NCI-H1436 (cell line): ENCODE measurements at places on chromosomes 7 and 10.

DNA sequence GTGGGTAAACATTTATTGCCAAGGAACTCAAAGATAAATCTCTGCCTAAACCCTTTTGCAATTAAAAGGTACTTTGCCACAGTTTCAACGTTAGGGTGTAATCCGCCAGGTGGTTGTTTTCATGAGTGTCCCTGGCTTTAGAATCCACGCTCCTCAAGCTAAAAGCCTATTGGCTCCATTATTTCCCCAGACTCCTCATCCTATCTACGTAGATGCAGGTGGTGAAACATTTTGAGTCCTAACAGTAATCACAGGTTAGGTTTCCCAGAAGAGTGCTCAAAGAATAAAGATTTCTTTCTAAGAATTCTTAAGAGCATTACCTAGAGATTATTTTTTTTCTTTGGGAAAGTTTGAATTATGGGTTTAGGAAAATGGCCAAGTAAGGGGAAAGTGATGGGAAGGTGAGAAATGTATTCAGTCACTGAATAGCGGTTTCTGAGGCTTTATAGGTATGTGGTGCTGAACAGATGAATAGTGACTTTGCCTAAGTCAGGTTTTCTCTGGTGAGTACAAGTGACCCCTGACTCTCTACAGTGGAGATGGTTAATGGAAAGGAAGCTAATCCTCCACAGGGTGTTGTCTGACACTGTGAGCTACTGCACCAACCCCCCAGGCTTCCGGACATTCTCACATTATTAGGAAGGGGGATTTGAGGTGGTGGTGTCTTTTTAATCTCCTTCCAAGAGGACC lies 60.2 kb downstream of the NRP1 start:
- no peak for DNase-seq

DNA sequence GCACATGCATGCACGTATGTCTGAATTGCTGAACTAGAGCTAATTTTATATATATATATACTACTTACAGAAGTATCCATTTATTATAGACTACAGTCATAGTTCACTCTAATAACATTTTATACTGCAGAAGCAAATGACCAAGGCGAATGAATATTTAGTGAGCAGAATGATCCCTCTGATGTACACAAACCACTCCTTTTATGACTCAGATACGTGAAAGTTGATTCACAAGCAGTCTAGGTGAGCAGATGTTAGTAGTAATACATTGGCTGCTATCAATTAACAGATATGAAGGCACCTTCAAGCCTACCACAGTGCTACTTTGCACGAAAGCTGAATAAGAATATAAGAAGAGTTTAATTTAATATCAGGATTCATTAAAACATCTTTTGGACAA lies 10.4 kb downstream of the GPAM start:
- DNase-seq: no peak

GRCh38 chr10:114336823-114337509 lies 67.3 kb downstream of the AFAP1L2 start:
- DNase-seq: no peak

DNA sequence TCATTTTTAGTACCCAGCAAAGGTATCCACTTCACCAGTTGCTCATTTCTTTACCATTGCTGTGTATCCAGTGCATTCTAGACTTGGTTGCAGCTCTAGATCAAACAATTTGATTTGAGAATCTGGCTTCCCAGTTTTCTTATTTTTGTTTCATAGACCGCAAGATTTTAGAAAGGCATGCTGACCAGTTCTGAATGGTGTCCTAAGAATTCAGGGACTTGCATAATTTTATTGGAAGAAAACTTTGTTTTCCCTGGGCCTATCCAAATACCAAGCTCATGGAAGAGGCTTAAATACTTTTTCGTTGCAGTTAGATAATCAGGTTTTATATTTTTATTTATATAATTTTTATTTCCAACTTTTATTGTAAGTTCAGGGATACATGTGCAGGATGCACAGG lies 58.3 kb downstream of the BICC1 start:
- no peak for DNase-seq

DNA sequence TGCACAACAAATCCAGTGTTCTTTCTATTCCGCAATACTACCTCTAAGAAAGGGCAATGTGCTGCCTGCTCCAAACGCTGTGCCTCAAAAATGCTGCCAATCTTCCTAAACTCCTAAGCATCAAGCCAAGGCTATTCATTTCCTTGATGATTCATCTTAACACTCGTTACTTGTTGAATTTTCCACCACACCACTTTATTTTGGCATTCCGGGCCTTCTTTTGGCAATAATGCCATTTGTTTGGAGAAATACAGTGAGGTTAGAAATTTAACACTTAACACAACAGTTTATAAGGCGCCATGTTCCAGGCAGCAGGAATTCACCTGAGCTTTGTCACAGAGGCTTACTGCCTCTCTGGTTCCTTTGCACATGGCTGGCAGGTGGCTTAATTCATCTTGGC lies 82.6 kb upstream of the ABCB5 start:
- no peak for DNase-seq

GRCh38 chr7:149075286-149075685 lies 15.2 kb downstream of the ZNF786 start:
- no peak for DNase-seq

GRCh38 chr7:5495581-5496375 lies 72.1 kb upstream of the TNRC18 start:
- DNase-seq: no peak

- peak; percentile 32 for DNase-seq
These were observed 204.6 kb downstream of the ARHGAP21 start for GRCh38 chr10:24518981-24519597.

GRCh38 chr10:97547962-97548361 lies 24.6 kb upstream of the ANKRD2 start:
- no peak for DNase-seq

GRCh38 chr7:143360788-143361551 lies 1.5 kb downstream of the FAM131B start:
- DNase-seq: no peak

DNA sequence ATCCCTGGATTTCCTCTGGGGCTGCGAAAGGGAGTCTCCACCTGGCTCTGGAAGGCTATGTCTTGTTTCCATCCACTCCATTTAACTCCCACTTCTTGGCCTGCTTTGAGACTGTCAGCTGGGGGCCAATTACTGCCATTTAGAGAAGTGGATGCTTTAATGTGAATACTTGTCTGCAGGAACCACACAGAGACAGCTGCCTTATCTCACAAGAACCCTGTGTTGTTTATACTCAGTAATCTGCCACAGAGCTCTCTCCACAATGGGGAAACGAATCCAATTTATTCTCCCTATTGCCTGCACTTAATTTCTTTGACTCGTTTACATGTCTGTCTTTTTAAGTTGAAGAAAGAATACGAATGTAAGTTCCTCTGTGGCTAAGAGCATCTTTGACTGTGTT lies 787.0 kb upstream of the C7orf33 start:
- peak; percentile 45 for DNase-seq

DNA sequence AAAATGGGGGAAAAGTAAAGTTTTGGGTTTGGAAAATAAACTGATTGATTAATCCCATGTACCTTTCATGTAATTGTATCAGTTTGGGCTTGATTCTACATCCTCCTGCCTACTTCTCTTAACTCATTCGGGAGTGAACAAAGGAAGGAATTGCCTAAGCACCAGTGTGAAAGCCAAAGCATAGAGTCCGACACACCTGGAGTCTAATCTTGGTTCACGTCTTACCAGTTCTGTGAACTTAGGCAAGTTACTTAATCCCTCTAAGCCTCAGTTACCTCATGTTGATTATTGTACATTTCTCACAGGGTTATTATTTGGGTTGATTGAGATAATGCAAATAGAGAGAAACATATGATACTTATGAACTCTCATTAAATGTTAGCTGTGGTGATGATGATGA lies 41.1 kb upstream of the PRPS1L1 start:
- no peak for DNase-seq

DNA sequence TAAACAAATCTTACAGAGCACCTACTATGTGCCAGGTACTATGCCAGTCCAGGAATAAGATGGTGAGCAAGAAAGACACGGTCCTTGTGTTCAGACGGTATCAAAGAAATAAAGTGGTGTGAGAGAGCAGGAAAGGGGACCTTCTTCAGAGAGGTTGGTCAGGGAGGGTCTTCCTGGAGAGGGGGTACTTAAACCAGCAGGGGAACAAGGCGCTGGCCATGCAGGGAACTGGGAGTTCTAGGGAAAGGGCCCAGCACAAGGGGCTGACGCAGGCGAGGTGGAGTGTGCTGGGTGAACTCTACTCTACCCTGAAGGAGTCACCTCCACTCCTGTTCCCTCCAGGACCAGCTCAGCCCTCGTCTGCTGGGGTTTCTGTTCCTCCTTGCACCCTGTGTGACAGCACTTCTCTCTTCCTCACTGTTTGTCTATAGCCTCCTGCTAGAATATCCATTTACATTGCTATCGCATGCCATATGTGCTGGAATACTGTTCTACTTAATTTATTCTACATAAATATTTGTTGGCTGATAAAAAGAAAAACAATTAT lies 73.5 kb downstream of the AOAH start:
- no peak for DNase-seq

- no peak for DNase-seq
These were observed 41.1 kb downstream of the TMEM270 start for GRCh38 chr7:73901823-73902597.

DNA sequence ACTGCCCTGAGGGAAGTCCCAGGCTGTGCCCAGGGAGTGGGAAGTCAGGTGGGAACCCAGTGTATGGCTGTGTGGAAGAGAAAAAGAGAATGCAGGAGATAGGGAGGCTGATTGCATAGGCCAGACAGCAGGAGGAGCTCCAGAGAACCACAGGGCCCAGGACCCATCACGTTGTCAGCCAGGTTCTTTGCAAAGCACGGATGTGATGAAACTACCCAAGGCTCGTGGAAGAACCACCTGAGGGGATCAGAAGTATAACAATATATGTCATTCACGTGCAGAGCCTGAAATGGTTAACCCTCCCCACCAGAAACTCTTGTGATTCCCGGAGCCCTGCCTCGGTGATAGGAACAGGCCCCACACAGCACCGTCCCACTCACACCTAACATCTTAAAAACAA lies 83.6 kb downstream of the LARP4B start:
- no peak for DNase-seq

DNA sequence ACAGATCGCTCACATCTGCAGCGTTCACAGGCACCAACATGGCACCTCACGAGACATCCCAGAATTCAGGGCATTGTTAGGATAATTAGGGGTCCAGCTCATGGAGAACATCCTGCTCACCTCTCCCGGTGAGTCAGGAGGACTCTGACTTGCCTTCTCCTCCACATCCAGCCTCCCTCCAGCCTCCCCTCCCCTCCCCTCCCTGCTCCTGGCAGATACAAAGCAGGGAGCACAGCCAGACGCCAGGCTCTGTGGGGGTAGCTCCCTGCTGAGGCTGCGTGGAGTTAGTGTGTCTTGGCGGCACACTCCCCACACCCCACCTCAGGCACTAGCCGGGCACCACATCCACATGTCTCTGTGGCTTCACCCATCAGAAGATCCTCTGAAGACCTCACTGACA lies 320.6 kb downstream of the CXCL12 start:
- no peak for DNase-seq

- DNase-seq: no peak
These were observed 139.2 kb downstream of the LCOR start for GRCh38 chr10:96971324-96971723.

- DNase-seq: no peak
These were observed 67.9 kb upstream of the PRKCQ start for GRCh38 chr10:6647811-6648526.

GRCh38 chr7:37977243-37977642 lies 56.8 kb downstream of the EPDR1 start:
- no peak for DNase-seq
